D341Med (cell line): ENCODE measurements at places on chromosomes 1 and 21.
A peak's percentile ranks its signal among the peaks of the same experiment; 100 is the strongest.

GRCh38 chr21:23963454-23963853, 1643.8 kb downstream of the MRPL39 start:
- no peak for DNase-seq

DNA sequence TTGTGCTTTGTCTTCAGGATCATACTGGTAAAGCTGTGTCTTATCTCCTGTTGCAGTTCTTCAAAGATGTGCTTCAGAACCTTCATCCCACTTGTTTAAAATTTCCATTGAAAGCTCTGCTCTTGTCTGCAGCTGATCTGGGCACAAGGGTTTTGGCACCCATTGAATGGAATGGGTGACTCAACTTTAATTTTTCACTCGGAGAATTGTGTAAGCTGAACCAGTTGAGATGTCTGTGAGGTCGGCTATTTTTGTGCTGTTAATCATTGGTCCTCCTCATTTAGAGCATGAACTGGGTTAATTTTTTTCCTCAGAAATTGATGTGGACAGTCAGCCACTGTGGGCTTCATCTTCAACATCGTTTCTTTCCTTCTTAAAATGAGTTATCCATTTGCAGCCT, 252.1 kb downstream of the TM2D1 start:
- no peak for DNase-seq

- no peak for DNase-seq
Observed at GRCh38 chr1:220067269-220068204, 21.2 kb upstream of the EPRS1 start.

DNA sequence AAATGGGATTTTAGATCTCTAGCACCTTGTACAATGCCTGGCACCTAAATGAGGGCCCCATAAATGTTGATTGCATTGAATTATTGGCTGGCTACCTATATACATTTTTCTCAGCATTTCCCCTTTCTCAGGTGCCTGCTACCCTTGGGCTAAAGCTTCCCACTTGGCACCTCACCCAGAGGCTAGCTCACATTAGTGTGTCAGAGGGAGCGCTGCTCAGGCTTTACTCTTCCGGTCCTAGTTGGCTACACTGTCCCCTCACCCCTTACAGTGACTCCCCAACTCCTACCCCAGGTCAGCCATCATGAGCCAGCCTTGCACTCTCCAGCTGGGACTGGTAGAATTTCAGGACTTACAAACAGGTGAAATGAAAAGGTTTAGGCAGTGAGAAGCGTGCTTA, 9.5 kb downstream of the TRAF5 start:
- no peak for DNase-seq

DNA sequence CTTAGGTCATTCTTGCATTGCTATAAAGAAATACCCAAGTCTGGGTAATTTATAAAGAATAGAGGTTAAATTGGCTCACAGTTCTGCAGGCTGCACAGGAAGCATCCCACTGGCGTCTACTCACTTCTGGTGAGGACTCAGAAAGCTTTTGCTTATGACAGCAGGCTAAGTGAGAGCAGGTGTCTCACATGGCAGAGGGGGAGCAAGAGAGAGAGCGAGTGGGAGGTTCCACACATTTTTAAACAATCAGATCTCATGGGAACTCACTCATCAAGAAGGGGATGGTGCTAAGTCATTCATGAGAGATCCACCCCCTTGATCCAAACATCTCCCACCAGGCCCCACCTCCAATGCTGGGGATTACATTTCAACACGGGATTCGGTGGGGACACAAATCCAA, 13.6 kb upstream of the RGS4 start:
- DNase-seq = no peak

DNA sequence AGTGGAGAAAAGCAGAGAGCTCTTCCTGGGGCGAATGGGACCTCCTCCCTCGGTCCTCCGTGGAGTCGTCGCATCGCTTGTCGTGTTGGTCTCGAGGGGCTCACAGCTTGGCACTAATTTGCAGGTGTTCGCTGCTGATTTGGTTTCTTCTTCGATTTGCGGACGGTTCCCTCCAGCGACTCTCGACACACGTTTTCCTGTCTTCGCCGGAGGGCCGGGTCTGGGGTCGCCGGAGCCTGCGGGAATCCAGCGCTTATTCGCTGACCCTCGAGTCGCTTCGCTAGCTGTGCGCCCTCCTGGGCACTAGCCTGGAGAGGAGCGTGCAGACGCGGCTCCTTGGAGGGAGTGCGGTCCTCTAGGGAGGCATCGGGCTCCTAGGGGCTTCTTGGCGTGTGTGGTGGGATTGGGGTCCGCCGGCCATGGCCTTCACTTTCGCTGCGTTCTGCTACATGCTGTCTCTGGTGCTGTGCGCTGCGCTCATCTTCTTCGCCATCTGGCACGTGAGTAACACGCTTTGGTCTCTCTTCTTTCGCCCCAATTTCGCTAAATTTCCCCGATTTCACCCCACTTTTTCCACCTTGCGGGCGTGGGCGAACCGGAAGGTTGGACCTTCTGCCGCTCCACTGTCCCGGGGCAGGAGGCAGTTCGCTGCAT, 766 bp downstream of the CNIH3 start:
- peak; percentile 44 for DNase-seq

GRCh38 chr1:5887971-5888361, 104.3 kb downstream of the NPHP4 start:
- no peak for DNase-seq

GRCh38 chr1:178066908-178067614, 26.8 kb upstream of the RASAL2 start:
- no peak for DNase-seq

DNA sequence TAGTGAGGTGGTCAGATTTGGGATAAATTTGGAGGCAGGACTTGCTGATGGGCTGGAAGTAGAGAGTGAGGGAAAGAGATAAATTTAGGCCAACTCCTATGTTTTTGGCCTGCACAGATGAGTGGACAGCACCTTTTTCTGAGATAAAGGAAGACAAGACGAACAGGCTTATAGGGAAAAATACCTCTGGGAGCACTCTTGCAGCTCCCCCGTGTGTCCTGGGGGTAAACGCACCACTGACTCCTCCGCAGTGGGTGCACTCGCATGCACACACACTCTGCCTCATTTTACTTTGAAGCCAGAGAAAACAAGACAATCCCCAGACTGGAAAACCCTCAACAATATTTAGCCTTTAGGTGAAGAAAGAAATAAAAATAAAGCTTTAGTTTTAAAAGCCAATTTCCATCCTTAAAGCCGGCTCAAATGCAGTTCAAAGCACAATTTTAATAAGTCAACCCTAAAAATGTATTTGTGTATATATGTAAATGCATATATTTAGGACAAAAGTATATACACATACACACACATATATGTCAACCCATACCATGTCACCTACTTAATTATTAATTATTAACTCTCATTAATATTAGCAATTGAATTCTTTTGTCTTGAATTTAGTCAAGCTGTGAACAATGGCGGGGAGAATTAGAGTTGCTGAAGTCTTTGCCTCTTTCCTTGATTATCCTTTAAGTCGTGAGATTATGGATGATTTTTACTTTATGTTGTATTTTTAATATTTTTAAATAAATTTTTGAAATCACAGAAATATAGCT, 341.8 kb downstream of the ZNF326 start:
- no peak for DNase-seq
